ENCODE measurements at places on chromosomes 13 and 19.

GRCh38 chr19:3175781-3176714, 2.5 kb upstream of the S1PR4 start:
- DNase-seq: no peak

DNA sequence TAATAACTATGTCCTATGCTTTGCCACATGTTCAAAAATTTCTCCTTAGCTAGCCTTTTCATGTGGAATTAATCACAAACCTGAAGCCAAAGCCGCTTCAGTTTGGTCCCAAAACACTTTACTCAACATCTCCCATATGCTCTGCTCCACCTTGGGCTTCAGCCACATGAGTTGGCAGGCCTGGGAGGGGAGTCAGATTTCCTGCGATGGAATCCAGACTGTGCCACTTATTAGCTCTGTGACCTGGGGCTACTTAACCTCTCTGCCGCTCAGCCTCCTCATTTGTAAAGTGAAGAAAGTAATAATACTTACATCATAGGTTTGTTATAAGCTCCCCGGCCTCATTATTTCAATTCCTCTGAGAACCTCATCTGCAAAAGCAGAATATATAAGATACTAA, 272.0 kb downstream of the LMO7 start:
- peak; percentile 91 for DNase-seq

DNA sequence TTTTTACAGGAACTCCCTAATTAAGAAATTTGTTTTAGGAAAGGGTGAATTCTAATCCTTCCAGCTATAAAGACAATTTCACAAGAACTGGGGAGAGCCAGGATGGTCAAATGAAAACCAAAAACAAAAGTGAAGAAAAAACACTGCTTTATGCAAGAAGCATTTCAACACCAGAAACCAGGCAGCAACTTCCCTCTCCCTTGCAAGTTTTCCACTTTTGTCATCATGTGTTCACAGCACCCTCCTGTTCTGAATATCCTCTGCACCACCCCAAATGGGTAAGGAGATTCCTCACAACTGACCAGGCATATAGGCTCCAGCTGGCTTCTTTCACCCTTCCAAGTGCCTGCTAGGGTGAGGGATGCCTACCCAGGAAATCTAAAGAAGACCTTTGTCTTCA, 328.1 kb downstream of the TBC1D4 start:
- no peak for DNase-seq

DNA sequence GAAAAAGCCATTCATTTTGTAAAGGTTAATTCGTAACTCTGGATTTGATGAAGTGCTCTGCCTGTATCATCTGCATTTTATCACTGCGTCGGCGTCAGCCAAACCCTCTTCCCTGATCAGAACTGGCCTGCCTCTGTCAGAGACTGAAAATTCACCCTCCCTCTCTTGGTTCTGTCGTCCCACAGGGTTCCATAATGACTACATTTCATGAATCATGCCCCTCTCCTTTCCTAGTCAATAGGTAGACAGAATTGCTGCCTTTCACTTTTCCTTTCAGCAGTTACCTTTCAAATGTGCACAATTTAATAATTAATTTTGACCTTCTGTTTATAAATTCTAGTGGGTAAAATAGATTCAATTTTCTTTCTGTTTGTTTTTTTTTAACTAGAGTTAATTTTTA, 423.4 kb downstream of the RFC3 start:
- DNase-seq: no peak

DNA sequence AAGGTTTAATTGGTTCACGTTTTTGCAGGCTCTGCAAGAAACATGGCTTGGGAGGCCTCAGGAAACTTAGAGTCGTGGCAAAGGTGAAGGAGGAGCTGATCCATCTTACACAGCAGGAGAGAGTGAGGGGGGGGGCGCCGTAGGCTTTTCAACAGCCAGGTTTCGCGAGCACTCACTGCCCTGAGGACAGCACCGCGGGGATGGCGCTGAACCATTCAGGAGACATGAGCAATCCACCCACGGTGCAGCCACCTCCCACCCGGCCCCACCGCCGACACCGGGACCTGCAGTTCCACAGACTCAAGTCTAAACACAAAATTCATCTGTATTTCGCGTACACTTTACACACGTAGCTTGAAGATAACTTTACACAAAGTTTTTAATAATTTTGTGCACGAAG, 73.6 kb downstream of the KDM4B start:
- DNase-seq: no peak

All from G401 (cell line).